ENCODE measurements at places on chromosomes 11 and 22.
A peak's percentile ranks its signal among the peaks of the same experiment; 100 is the strongest.

GRCh38 chr11:46279126-46280099 lies 2.0 kb downstream of the CREB3L1 start:
- H3K4me1 ChIP-seq = peaks cover 12% of the 10 kb centered on the region
- DNase-seq = no peak
- H3K27ac ChIP-seq = no peak overlapping the region
- peaks cover 26% of the 10 kb centered on the region for H3K27me3 ChIP-seq

GRCh38 chr22:44456661-44457412 lies 41.2 kb downstream of the RTL6 start:
- no peak overlapping the region for H3K27ac ChIP-seq
- no peaks in the 10 kb centered on the region for H3K27me3 ChIP-seq
- no peak for DNase-seq

GRCh38 chr11:63793161-63793560 lies 20.1 kb upstream of the SPINDOC start:
- H3K4me3 ChIP-seq = no peak overlapping the region
- H3K36me3 ChIP-seq = no peaks in the 10 kb centered on the region
- H3K4me1 ChIP-seq = no peaks in the 10 kb centered on the region
- H3K27me3 ChIP-seq = no peaks in the 10 kb centered on the region
- no peak for DNase-seq
- H3K27ac ChIP-seq = no peak overlapping the region

DNA sequence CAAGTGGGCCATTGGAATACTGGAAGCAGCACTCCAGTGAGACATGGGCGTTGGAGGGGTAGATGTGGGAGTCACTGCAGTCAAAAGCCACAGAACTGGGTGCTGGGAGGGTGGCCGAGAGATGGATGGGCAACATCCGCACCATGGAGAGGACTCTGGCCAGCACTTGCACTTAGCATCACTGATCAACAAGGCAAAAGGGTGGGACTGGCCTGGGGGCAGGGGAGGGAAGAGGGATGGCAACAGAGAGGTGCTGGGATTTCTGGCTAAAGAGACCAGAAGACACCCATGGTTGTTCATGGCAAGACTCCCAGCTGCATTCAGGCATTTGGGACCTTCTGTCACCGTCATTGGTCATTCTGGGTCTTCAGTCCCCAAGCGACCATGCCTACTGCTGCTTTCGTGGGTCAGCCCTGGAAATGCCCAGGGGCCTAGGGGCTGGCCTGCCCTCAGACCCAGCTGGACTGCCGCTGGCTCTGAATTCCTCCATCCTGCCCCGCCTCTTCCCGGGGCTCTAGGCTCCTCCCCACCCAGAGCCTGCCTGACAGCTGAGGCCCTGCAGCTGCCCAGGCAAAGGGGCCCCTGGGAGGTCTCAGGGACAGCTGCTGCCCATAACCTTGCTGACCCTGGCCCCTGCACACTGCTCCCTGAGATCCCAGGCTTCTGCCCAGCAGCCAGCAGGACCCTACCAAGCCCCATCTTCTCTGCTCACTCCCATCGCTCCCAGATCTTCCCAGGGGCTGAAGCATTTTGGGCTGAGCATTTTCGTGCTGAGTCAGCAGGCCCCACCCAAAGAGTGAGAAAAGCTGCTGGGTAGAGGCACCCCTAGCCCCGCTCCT lies 13.0 kb upstream of the CDC42EP2 start:
- H3K27ac ChIP-seq = no peak overlapping the region
- no peaks in the 10 kb centered on the region for H3K4me1 ChIP-seq
- H3K36me3 ChIP-seq = peaks cover 7% of the 10 kb centered on the region
- H3K4me3 ChIP-seq = no peak overlapping the region

GRCh38 chr11:1235306-1235900 lies 12.5 kb downstream of the MUC5B start:
- no peaks in the 10 kb centered on the region for H3K36me3 ChIP-seq
- H3K27me3 ChIP-seq = no peaks in the 10 kb centered on the region
- no peak overlapping the region for H3K4me3 ChIP-seq
- no peaks in the 10 kb centered on the region for H3K4me1 ChIP-seq
- H3K27ac ChIP-seq = no peak overlapping the region

DNA sequence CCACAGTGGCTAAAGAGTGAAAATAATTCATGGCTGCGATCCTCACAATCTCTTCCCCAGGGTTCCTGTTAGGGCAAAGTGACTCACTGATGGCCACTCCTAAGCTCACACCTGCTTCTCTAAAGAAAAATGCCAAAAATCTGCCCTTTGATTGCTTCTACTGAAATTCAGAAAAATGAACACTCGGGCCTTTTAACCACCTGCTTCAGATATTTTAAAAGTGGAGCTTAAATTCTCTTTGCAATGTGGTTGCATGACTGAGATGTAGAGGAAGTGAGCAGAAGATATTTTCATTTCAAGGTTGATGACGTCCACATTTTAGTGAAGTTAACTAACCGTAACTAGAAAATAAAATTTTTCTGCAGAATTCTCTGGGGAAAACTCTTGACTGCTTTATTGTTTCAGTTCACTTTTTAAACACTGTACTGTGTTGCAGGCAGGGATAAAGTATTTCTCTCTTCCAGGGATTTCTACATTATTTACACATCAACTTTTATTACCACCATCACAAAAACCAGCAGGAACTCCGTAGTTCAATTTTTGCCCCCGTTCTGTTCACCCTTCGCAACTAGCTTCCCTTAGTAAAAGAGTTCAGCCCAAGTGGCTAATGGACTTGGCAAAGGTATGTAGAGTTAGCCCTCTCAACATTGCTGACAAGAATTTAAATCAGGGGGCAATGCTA lies 8.5 kb downstream of the RAB30 start:
- DNase-seq = no peak
- H3K36me3 ChIP-seq = no peaks in the 10 kb centered on the region

DNA sequence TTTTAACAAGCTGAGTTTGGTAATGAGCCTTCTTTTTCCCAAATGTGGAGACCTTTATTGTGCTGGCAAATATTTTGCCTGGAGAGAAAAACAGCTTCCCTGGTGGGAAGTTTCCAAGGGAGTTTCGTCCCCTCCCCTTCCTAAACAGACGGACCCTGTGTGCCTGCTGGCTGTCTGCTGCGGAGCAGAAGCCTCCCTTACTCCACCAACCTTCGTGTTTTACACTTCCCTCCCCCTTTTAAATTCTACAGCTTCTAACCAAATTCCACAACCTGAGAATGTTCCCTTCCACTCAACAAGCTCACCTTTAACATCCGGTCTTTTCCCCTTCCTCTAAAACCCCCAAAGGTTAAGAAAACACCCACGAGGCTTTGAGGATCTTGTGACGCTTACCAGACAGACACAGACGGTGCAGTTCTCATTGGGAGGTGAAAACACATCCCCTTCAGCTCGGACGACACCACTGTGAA lies 17.1 kb downstream of the VWCE start:
- no peak overlapping the region for H3K27ac ChIP-seq
- DNase-seq = no peak
- H3K4me3 ChIP-seq = no peak overlapping the region
- H3K4me1 ChIP-seq = no peaks in the 10 kb centered on the region

DNA sequence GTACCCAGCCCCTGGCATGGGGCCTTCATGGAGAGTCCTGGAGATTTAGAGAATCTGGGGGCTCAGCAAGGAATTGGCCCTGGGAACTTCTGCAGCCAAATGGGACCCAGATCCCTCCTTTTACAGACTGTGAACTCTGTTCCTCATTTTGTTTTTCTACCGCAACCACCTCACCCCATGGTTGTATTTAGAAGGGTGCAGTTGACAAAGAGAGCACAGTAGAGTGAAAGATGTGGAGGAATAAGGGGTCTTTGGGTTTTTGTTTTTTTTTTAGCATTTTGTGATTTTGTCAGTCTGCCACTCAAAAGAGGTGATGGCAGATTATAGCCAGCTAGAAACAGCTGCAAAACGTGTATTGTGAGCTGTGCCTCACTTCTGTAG lies 1.9 kb downstream of the ZNF74 start:
- H3K4me3 ChIP-seq = no peak overlapping the region
- peaks cover 4% of the 10 kb centered on the region for H3K36me3 ChIP-seq
- H3K4me1 ChIP-seq = peaks cover 28% of the 10 kb centered on the region

DNA sequence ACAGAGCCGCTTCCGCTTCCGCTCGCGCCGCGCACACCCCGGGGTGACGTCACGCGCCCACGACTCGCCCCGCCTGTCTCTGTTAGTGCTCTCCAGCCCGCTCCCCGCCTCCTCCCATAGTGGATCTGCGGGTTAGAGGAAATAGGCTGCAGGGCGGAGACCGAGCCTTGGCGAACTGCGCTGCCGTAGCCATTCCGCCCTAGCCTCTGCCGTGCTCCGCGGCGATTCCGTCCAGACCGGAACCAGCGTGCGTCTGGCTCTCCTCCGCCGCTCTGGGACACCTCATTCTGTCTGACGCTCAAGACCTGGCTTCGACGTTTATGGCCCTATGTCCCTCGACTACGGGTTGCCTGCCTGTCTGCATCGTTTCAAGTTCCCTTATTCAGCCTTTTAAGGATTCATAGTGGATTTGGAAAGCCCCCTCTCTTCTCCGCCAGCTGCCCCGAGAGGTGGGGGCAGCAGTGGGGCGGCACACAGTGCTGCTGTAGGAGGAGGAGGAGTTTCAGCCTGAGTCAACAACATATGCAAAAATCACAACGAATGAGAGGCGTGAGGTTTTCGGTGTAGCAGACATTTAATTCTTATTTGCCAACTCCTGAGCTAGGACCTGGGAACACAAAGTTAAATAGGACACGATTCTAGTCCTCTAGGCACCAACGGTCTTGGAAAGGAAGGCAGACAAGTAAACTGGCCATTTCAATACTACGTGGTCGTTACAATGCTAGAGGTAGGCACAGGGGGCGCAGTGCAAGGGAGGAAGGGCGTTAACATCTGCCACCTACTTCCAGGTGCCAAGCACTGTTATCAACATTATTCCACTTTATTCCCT lies at the start of gene TAF10:
Gene TAF10, minus strand, starts transcription at position 4 of the 829 bp plus-strand sequence. CDS start 27 bp downstream, outside the sequence.
- H3K27ac ChIP-seq = peak within 1 kb of the TSS; percentile 98
- H3K27me3 ChIP-seq = no peaks in the 10 kb centered on the region
- H3K4me3 ChIP-seq = peak within 1 kb of the TSS; percentile 90
- H3K4me1 ChIP-seq = peaks cover 63% of the 10 kb centered on the region

DNA sequence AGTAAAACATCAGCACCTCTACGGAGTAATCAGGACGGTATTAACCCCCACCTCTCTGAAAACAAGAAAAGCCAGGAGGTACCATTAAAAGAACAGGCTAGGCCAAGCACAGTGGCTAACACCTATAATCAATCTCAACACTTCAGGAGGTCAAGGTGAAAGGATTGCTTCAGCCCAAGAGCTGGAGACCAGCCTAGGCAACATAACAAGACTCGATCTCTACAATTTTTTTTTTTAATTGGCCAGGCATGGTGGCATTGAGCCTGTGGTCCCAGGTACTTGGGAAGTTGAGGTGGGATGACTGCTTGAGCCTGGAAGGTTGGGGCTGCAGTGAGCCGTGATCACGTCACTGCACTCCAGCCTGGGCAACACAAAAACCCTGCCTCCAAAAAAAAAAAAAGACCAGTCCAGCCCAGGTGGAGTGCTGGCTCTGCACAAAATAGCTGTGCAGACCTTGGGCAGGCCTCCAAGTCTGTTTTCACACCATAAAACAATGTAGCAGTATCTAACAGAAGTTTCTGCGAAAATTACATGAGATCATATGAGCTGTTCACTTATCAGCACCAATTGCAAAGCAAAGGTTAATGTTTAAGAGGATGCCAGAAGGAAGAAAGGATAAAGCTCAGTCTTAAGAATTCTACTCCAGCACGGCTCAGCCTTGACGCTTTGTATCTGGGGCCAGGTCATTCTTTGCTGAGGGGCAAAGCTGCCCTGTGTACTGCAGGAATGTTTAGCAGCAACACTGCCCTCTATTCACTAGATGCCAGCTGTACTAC lies 14.8 kb downstream of the CHKA start:
- no peaks in the 10 kb centered on the region for H3K27me3 ChIP-seq
- no peak overlapping the region for H3K4me3 ChIP-seq
- no peaks in the 10 kb centered on the region for H3K36me3 ChIP-seq

DNA sequence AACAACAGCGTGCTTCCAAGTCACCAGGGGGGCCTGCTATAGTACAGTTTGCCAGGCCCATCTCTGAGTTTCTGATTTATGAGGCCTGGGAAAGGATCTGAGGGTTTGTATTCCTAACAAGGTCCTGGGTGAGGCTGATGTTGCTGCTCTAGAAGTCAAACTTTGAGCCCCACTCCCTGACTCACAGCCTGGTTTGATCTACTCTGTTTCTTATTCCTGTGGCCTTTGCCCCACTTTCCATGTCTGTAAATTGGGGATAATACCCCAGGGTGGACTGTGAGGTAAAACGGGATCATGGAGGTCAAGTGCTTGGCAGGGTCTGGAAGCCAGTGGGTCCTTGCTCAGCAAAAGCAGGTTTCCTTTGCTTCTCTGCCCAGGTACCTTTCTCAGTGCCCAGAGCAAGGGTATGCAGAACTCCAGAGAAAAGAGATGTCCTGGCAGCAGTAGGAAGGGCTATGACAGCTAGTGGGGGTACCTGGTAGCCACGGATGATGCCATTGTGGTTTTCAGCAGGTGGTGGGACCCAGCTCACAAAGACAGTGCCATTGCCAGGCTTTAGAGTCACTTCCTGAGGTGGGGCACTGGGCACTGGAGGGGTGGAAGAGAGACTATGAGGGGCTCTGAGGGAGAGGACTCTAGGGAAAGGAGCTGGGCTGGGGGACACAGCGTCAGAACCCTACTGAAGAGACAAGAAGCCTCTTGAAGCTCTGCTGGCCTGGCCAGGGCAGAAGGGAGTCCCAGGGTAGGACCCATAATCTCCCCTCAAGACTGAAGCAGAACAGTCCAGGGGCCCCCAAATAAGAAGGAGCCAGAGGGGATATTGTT lies 2.8 kb downstream of the ROBO4 start:
- no peaks in the 10 kb centered on the region for H3K36me3 ChIP-seq
- H3K27ac ChIP-seq = no peak overlapping the region
- peaks cover 5% of the 10 kb centered on the region for H3K4me1 ChIP-seq
- H3K4me3 ChIP-seq = no peak overlapping the region
- no peaks in the 10 kb centered on the region for H3K27me3 ChIP-seq
- DNase-seq = no peak

DNA sequence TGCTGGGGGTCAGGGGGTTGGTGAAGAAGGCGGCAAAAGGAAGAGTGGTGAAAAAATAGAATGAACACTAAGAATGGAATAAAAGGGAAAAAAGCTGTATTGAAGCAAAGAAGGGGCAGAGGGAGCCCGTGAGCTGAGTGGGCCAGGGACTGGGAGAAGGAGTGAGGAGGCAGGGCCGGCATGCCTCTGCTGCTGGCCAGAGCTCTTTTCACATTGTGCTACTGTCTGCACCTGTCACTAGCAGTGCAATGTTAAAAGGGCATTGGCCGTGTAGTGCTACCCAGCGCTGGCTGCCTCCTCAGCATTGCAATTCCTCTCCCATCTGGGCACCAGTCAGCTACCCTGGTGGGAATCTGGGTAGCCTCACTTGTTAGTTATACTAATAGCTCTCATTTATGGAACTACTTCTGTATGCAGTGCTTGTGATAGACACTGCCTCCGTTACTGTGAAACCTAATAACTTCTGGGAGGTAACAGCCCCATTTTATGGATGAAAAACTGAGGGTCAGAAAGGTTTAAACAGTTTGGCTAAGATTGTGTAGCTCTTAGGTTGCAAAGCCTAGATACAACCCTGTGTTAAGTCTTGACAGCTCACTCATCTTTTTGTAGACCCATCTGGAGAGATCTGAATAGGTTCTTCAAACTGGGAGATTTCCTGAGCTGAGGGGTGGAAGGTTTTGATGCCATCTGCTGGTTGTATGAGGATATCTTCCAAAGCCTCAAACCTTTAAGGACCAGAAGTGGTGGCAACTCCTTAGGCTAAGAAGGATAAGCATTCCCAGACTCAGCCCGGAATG lies 8.5 kb downstream of the YPEL4 start:
- H3K36me3 ChIP-seq = no peaks in the 10 kb centered on the region
- no peak overlapping the region for H3K4me3 ChIP-seq
- H3K4me1 ChIP-seq = peaks cover 32% of the 10 kb centered on the region

Data from CD4-positive, alpha-beta T cell (primary cell).